ENCODE measurements at places on chromosomes 5 and 9.

GRCh38 chr5:122701640-122702523, 73.0 kb upstream of the SNX2 start:
- DNase-seq: no peak

DNA sequence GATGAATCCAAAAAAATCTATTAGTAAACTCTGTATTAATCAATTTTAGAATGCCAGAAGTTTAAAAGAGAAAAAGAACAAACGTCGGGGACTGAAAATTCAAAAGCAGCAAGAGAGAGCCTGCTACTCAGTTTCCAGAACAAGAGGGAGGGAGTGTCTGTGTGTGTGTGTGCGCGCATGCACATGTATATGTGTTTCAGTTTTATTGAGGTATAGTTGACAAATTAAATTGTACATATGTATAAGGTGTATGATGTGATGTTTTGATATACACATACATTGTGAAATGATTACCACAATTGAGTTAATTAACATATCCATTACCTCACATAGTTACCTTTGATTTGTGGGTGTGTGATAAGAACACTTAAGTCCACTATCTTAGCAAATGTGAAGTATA, 27.6 kb upstream of the GRAMD2B start:
- no peak for DNase-seq

DNA sequence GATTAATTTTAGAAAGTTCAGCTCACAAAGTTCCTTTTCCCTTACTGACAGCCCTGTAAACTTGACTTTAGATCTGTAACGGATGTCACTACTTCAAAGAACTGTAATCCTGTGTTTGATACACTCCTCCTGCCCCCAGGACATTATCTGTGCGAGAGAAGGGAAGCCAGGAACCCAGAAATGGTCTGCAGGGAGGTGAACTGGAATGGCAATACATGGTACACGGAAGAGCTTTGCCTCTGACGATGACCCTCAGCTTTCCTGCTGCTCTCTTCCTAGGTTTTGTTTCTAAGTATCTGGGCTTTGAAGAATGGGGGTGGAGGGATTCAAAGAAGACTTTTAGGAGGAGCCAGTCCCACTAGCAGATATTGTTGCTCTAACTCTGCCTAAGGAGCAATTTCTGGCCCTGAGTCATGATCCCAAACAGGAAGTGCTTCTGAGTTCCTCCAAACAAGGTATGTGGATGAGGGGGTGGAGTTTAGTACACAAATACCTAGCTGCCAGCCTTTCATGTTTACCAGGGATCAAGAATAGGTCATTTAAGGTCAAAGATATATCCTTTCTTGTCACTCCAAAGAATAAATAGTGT, 43.4 kb upstream of the TMC1 start:
- no peak for DNase-seq

DNA sequence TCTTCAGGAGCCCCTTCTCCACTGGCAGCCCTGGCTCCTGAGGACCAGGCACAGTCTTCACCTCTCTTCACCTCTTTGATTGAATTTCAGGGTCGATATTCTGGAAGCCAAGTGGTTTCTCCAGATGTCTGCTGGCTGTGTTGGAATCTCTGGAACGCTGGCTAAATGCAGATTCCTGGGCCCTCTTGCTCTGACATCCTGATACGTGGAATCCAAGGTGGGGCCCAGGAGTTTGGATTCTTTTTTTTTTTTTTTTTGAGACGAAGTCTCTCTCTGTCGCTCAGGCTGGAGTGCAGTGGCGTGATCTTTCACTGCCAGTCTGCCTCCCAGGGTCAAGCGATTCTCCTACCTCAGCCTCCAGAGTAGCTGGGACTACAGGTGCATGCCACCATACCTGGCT, 26.8 kb upstream of the IER5L start:
- DNase-seq: no peak

DNA sequence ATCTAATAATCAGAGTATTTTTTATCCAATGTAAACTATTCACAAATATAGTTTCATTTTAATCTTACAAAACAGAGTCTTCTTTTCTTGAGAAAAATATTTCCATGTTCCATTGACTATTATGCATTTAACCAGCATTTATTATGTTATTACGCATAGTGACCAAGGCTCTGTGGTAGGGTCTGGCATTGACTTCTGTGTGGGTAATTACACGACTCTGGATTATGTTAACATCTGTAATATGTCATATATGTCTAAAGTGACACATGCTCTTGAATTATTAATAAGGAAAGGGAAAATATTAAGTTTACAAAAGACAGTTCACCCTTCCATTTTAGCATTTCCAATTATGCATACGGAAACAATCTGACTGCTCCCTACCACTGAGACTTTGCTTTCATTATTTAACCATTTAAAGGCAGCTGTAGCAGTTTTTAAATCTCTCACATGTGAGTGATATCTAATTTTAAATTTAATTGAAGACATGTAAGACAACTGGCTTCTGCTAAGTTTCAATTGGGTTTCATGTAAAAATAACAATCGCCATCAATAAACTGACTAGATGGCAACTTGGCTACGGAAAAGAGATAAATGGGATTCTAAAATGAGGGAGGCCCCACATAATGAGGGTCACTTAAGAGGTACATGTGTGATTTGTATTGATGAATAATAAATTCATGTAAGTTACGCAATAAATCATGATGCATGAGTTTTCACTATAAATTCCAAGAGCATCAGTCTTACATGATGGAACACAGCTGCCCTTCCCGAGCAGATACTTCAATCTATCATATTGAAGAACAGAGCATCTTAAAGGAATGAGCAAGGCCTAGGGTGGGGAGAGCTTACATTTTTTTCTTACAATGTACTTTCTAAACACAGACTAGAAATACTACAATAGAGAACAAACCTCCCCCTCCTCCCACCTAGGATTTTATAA, 1056.8 kb downstream of the MAT2B start:
- DNase-seq: no peak

DNA sequence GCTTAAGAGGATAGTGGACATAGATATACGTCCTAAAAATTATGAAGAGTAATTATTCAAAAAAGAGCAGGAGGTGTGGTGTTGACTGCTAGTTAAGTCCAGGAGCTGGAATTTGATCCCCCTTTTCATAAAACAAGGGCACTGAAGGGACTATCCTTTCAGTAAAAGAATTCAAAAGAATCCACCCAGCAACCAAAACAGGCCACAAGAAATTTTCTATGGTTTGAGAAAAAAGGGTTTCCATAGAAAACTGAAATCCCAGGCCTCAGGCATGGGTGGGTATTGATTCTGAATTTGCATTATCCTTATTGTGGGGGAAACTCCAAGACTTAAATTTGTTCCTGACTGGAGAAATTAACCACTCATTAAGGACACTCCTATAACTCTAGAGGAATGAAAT, 269.0 kb upstream of the MPDZ start:
- no peak for DNase-seq

DNA sequence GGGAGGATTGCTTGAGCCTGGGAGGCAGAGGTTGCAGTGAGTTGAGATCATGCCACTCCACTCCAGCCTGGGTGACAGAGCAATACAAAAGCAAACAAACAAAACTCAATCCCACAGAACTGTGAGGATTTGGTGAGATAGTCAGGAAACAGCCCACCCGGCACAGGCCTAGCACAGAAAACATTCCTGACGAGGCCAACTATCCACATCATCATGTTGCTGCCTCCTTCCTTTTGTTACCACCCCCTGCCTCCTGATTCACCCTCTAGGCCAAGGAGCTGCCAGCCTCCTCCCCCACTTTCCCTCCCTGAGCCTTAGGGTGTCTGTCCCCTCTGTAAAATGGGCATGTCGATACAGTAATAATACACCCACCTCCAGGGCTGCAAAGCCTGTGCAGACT, 39.0 kb downstream of the STK10 start:
- no peak for DNase-seq

GRCh38 chr5:35859101-35859661, 2.5 kb downstream of the IL7R start:
- DNase-seq: peak; percentile 69

DNA sequence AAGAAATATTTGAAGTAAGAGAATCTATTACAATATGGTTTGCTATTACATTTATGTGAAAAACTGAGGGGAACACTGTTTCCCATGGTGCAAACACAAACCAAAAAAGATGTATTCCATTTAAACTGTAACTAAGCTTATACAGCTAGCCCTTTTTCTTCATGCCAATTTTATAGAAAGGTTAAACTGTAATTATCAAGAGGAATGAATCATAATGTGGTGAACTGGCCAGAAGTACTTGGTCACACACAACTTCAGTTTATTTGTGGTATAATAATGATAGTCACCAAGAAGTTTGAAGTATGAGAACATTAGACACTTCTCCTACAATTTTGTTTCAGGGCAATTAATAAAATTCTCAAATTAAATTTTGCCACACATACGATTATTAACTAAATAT, 177.9 kb downstream of the XRCC4 start:
- no peak for DNase-seq

DNA sequence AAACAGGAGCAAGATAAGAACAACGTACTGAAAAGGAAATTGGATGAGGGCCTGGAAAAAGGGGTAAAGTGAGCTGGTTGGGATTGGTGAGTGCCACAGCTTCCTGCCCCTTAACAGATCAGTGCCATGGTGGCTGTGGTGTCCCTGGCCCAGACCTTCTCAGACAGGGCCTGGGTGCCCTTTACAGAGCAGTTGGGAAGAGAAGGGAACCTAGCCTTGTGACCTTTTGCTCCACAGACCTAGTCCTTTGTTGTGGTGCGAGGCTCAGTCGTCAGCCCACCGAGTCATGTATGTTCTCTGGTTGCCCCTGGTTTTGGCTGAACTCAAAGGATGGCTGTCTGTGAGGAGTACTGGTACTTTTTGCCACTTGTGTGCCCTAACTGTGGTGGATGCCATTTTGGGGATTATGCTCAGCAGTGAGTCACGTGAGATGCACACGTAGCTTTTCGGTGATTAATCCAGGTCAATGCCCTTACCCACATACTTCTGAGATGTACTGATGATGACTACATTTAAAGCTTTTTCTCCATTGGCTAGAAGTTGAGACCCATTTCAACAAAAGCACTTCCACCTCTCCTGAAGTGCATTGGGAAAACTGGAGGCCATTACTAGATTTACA, 48.4 kb downstream of the EXOSC2 start:
- DNase-seq: no peak

- DNase-seq: no peak
Observed at GRCh38 chr9:71465392-71465791, 302.9 kb downstream of the CEMIP2 start.

- DNase-seq: no peak
Observed at GRCh38 chr9:136239135-136239982, 6.3 kb downstream of the QSOX2 start.

GRCh38 chr9:4263591-4263990, 36.3 kb downstream of the GLIS3 start:
- DNase-seq: no peak

GRCh38 chr5:123209502-123210027, 120.5 kb downstream of the PRDM6 start:
- no peak for DNase-seq

GRCh38 chr5:107476783-107477182, 194.0 kb downstream of the EFNA5 start:
- peak; percentile 71 for DNase-seq

- peak; percentile 71 for DNase-seq
Observed at GRCh38 chr5:180803181-180804128, 849 bp upstream of the MGAT1 start.

GRCh38 chr5:9545992-9546851, at the start of gene SEMA5A:
TSS of gene SEMA5A (minus strand) at chr5:9546075. CDS start at chr5:9379946, 166,129 bp downstream.
- DNase-seq: no peak

DNA sequence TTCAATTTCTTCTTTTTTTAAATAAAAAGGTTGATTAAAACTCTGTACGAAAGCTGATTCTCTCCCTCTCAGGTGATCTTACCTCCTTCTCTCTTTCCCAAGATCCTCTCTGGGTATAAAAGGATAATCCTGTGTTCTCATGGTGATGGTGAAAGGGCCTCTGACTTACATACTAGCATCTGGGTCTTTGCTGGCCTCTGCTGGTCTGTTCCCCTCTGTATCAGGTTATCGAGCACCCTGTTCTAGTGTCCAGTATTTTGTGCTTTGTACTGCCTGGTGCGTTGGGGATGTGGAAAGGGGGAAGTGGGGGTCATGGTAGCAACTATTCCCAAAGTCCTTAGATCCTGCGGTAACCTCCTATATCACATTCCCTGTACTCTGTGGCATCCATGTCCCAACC, 328.9 kb downstream of the NR2F1-AS1 start:
- no peak for DNase-seq

DNA sequence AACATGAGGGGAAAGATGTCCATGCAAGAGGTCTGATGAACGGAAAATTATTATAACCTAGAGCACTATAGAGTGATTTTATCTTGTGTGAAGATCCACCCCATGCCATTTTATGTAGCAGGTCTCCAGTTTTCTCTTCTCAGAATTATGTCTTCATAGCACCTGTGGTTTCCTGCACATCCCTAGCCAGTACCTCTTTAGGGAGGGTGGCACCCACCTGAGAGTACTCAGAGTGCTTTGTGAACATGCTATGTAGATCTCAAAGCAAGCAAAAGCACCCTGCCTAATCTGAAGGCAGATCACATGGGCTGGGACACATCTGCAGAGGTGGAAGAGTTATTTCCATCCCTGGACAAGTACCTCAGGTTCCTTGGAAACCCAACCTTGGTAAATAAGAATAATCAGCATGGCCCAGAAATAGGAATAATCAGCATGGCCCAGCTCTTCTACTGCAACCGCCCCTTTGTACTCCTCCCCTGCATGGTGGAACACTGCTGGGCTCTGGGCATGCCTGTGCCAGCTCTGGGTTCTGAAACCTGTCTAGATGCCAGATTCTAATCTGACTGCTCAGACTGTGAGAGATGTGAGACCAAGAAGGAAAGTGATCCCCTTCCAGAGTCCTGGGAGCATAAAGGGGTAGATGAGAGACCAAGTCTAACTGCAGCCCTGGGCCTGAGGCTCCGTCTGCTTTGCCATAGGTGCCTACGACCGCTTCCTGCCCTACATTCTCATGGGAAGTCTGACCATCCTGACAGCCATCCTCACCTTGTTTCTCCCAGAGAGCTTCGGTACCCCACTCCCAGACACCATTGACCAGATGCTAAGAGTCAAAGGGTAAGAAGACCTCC, 23.7 kb downstream of the SLC22A5 start:
- no peak for DNase-seq

DNA sequence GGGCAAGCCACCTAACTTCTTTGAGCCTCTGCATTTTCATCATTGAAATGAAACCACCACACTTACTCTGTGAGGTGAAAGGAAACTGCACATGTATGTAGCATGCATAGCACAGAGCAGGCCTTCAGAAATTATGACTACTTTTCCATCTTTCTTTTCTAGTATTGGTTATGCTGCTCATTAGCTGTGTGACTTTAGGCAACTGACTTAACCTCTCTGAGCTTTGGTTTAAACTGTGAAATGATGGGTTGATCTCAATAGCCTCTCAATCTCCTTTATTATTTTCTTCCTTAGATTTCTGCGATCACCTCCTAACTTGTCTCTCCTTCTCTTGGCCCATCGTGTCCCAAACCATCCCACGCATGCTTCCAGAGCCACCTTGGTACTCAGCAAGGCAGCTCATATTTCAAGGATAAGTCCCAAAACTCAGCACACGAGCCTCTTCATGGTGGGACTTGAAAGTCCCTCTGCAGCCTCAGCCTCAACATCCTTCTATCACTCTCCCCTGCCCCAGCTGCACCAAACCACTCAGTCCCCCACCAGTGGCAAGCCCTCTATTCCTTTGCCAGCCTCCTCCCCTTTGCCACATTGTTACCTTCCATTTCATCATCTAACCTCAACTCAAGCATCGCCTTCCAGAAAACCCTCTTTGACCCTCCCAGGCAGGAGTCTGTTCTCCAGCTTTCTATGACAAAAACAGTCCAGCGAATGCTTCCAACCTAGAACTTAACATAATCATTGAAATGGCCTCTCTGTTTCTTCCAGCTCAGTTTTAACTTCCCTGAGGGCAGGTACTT, 60.3 kb upstream of the DNAH5 start:
- no peak for DNase-seq

All from CD8-positive, alpha-beta memory T cell (primary cell).